ENCODE measurements at places on chromosomes 7 and 10.

GRCh38 chr7:134395604-134396003 is 63.3 kb downstream of the AKR1B1 start:
- DNase-seq: no peak

DNA sequence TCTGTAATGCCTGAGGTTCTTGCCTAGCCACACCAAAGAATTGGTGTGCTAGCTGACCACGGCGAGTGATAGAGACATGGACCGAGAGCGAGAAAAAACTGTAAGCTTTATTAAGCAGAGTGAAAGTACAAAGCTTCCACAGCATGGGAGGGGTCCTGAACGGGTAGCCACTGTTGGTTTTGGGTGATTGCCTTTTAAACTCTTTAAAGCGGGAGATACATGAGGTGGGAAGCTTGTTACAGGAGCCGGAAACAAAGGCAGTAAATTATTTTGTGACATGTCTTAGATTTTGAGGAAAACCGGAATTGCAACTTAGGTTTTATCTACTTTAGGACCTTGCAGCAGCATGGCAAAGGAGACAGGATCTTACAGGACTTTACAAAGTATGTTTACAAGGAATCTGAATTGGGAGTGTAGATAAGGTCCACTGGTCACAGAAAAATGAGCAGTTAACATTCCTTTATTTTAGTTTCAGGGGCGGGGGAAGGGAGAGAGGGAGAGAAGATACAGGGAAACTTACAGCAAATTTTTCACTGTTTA is 252.7 kb upstream of the MBL2 start:
- no peak for DNase-seq

DNA sequence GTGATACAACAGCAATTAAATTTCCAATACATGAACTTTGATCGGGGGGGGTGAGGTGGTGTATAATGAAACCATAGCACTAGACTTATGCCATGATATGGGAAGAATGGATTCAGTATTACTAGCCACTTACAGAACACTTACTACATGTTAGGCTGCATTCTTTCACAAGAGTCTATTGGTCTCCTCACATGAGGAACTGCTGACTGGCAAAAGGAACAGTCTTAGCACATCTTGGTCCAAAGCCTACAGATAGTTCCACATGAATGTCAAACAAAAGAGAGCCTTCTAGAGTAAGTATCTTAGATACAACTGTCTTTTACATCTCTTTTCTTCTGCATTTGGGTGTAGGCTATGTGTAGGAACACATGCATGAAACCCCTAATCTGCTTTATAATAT is 115.9 kb upstream of the DNAJB12 start:
- no peak for DNase-seq

- DNase-seq: no peak
Observed at GRCh38 chr7:128389618-128390329, 20.0 kb downstream of the IMPDH1 start.

- DNase-seq: peak; percentile 45
Observed at GRCh38 chr7:7265081-7266075, 83.0 kb downstream of the C1GALT1 start.

GRCh38 chr7:36535866-36536664 is 146.4 kb downstream of the ANLN start:
- DNase-seq: no peak

All from smooth muscle cell of the brain vasculature (primary cell).